A375 (cell line): ENCODE measurements at places on chromosomes 5 and 9. TPM values are rescaled to one million over a fixed set of nuclear protein-coding genes. Genes with fewer than 3 reads are reported as not detected.

The FAM219A gene
- total RNA-seq: 9.7 and 9.8 TPM in 2 replicates

The ARSK gene
- total RNA-seq: 10.0 and 11.0 TPM in 2 replicates

The PFN3 gene
- total RNA-seq: not detected in 2 replicates

The ADAMTS12 gene
- 15.2 and 15.6 TPM in 2 replicates for total RNA-seq

The PTGS1 gene
- 1.1 and 1.6 TPM in 2 replicates for total RNA-seq

The SEMA5A gene
- 0.08 and 0.13 TPM in 2 replicates for total RNA-seq

The NEURL1B gene
- 0.11 and 0.24 TPM in 2 replicates for total RNA-seq

The RPS23 gene
- 4,987 and 6,213 TPM in 2 replicates for total RNA-seq

The TXNDC8 gene
- total RNA-seq: not detected in 2 replicates

The RUSC2 gene
- 17.2 and 18.5 TPM in 2 replicates for total RNA-seq

The PCDHA6 gene
- total RNA-seq: 11.5 TPM in 2 replicates

The CCDC69 gene
- total RNA-seq: 2.1 and 2.3 TPM in 2 replicates

The FAM169A gene
- 12.4 and 13.1 TPM in 2 replicates for total RNA-seq

The PTTG1 gene
- 214 and 235 TPM in 2 replicates for total RNA-seq

The IL4 gene
- total RNA-seq: not detected in 2 replicates

The LMBRD2 gene
- 14.7 and 20.0 TPM in 2 replicates for total RNA-seq

The HARS1 gene
- total RNA-seq: 181 and 182 TPM in 2 replicates

The UNC5A gene
- total RNA-seq: not detected in 2 replicates

The SHROOM1 gene
- total RNA-seq: 9.9 and 14.4 TPM in 2 replicates

The GCNT4 gene
- not detected in 2 replicates for total RNA-seq

The NUDCD2 gene
- 15.8 and 20.0 TPM in 2 replicates for total RNA-seq

The GPRIN1 gene
- total RNA-seq: 10.1 and 11.0 TPM in 2 replicates

The NUTM2F gene
- not detected in 2 replicates for total RNA-seq

The ALG2 gene
- total RNA-seq: 35.6 and 36.6 TPM in 2 replicates
